GM06990 (cell line): ENCODE measurements at places on chromosomes 7 and 10.

GRCh38 chr10:2900530-2900929, 166.8 kb upstream of the PFKP start:
- no peak for DNase-seq

- peak; percentile 33 for DNase-seq
Observed at GRCh38 chr7:131692131-131692960, 135.9 kb upstream of the PODXL start.

DNA sequence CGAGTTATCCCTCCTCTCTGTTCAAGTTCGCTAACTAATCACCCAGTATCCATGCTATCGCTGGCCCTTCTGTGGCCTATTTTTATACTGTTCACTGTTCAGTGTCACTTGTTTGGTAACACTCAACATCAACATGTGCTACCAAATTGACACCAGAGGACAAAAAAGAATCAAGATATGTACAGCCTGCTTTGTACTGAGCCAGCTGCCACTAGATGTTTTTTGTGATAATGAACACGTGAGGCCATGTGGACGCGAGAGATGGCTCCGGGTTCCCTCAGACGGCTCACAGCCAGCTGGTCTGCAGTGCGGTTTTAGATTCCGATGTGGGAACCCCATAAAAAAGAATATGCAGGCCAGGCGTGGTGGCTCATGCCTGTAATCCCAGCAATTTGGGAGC, 21.2 kb downstream of the CAV1 start:
- no peak for DNase-seq

GRCh38 chr7:12827920-12828319, 140.5 kb downstream of the ARL4A start:
- DNase-seq, result no peak

GRCh38 chr7:44218418-44219201, 17.8 kb downstream of the YKT6 start:
- no peak for DNase-seq

- DNase-seq, result no peak
Observed at GRCh38 chr7:96400001-96400400, 78.1 kb upstream of the SLC25A13 start.

DNA sequence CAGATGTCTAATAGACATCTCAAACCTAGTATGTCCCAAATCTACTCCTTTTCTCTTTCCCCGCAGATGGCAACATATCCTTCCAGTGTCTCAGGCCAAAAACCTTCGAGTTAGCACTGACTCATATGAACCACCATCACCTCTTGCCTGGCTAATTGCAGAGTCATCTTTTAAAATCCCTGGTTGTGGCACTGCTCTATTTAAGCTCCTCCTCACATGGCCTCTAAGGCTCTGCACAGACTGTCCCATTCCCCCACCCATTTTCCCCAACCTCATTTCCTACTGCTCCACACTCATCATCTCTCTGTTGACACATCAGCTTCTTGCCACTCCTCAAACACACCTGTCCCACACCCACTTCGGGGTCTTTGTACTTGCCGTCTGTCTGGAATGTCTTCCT, 16.8 kb upstream of the HBP1 start:
- DNase-seq, result no peak

- DNase-seq, result no peak
Observed at GRCh38 chr7:151272405-151272804, 23.9 kb upstream of the SMARCD3 start.

- DNase-seq, result no peak
Observed at GRCh38 chr7:48426966-48427555, 255.8 kb downstream of the ABCA13 start.

DNA sequence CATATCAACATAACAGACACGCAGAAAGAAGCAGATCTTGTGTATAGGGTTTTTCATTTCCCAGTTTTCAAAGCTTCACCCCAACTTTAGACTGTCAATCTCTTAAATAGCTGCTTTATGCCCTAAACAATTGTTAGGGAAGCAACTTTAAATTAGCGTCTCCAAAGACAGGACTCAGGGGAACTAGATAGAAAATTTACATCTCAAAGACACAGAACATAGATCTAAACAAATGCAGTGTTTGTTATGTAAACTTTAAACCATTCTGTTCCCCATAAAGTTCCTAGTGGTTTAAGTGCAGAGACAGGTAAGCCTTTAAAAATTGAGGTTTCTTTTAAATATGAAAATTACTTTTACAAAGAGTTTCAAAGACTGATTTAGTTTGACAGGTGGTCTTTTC, 379.2 kb upstream of the GHITM start:
- DNase-seq, result no peak

GRCh38 chr10:101014966-101015581, 15.5 kb downstream of the LZTS2 start:
- DNase-seq, result no peak
